ENCODE measurements at places on chromosomes 5 and 9.

DNA sequence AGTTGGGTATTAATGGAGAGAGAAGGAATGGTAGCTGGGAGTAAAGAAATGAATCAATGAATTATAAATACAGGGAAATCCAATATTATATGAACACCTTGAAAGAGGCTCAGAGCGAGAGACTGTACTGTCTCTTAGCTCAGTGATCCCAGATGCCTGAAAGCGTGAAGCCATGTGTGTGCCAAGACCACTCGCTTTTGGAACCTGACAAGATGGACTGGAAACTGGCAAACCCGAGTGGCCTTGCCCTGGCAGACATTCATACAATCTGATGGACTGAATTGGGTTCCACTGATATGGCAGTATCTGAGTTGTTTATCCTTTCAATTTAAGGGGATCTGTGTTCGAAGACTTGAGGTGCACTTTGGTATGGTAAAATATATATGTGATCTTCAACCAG lies 170.3 kb downstream of the ERCC6L2 start:
- DNase-seq, result no peak

- DNase-seq, result no peak
These were observed 130.9 kb downstream of the HTR1A start for GRCh38 chr5:63831381-63831780.

DNA sequence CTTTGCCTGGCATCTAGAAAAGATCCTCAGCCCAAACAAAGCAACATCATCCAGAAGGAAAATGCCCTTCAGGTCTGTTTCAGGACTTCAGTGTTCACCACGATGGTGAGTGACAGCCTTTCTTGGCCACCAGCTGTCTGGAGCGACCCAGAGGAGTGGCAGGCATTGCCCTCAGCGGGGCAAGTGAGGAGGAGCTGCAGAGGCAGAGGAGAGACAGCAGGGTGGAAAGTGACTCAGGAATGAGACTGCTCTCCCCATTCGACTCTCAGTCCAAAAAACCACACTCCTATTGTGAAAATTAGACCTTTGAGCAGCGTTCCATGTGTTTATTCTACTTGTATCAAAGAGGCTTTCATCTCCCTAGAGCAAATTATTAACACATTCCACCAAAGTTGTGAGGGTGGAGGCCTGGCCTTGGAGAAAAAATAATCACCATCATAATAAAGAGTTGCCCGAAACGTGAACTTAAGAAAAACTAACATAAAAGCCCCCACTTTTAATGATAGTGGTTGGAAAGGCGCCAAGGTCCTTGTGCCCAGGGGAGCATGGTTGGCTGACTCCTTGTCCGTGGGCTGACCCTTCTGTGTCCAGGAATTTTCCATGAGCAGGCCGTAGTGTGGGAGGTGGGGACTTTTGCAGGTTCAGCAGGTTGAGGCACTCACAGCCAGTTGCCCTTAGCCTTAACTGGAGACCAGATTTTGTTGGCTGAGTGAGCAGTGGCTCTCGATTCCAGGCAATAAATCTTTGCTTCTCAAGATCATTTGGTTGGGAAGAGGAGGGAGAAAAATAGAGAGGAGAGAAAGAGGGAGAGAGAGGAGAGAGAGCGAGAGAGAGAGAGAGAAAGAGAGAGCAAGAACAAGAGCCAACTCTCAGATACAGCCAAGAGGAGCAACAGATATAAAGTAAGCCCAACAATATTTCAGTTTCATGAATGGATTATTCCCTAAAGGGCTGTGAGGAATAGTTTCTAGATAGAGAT lies 125.9 kb upstream of the ANKRD55 start:
- no peak for DNase-seq

GRCh38 chr9:98121058-98121457 lies 2.0 kb upstream of the TRIM14 start:
- no peak for DNase-seq

DNA sequence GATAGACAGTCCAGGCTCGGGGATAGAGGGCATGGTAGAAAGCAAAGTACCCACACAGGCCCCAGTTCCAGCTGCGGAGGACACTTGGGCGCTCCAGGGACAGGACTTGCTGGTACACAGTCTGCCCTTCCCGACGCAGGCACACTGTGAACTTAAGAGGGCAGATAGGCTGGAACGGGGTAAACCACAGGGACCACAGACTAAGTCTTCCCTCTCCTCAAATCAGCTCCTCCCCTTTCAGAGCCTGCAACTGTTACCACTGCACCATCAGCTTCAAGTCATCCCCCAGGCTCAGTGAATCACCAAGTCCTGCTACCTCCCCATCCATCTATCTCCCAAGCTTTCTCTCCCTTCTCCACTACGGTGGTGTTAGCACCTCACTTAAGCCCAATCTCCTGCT lies 7.3 kb downstream of the GBA2 start:
- DNase-seq, result no peak

DNA sequence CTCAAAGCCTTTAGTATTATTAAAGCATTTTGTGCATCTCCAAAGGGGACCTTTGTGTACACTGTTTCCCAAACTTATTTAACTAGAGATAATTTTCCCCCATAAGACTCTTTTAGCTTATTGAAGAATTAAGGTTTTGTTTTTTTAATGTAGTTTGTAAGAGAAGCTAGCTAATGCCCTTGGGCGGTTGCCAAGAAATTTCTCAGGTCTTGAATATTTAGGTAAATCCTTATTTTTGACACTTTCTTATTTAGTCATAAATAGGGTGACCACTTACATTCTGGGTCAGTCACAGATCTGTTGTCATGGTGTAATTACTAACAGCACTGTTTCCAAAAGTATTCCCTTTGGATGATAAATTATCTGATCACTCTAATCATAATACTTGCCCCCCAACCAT lies 27.2 kb downstream of the TNFAIP8 start:
- DNase-seq, result no peak

- no peak for DNase-seq
These were observed 23.6 kb downstream of the UBAP2 start for GRCh38 chr9:34025062-34025461.

DNA sequence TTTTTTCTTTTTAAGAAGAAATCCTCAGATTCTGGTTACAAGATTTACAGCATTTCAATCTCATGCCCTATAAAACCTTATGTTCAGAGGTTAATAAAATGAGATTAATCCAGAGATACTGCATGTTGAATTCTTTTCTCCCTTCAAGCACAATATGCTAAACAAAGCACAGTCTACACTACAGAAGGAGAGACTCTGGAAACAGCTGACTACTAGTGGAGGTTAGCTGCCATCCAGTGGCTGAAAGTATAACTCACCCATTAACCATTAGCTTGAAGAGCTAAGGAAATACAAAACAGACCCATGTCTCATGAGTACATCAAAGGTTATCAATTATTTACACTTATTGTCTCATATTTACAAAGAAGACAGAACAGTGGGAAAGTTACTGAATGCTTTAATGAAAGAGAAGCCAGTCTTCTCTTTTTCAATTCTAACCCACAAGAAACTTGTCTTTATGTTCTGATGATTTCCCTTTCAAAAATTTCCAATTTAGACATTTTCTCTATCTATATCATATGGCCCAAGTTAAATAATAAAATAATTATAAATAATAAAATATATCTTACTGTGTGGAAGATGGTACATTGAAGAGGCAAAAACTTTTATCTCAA lies 12.7 kb upstream of the DNAH5 start:
- no peak for DNase-seq

- no peak for DNase-seq
These were observed 410.1 kb downstream of the CDH18 start for GRCh38 chr5:19577882-19578281.

DNA sequence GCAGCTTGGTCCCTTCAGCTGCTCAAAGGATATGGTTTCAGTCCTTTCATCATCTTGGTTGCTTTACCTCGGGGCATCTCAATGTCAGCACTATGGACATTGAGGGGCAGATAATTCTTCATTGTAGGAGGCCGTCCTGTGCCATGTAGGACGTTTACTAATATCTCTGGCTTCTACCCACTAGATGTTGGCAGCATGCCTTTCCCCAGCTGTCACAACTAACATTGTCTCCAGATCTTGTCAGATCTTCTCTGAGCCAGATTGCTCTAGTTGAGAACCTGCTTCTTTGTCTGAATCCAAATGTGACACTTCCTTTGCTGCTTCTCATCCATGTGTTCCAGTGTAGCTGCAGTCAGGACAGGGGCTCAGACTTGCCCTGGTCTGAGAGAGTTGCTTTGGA lies 10.3 kb downstream of the PTPA start:
- no peak for DNase-seq

DNA sequence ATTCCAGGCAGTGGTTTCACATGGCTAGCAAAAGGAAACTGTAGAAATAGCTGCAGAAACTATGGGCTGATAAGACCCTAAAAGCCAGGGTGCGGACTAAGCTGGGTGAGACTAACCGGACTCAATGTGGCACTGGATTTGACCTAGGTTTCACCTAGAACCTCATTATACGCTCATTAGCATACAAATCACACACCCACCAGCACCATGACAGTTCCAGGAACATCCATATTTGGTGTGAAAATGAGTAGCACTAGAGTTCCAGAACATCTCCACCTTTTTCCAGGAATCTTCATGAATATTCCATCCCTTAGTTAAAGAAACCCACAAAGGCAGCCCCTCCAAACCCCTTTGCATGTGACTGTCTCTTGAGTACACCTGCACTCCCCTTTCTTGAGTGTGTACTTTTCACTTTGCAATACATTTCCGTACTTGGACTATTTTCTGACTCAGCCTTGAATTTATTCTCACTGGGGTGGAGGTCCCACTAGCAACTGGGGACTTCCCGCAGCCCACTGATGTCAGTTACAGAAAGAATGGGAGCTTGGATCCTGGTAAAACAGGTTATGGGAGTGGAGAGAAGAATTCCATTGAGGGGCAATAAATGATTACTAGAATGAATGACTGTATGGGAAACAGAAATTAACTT lies 58.0 kb upstream of the SPATA31C2 start:
- DNase-seq, result no peak

DNA sequence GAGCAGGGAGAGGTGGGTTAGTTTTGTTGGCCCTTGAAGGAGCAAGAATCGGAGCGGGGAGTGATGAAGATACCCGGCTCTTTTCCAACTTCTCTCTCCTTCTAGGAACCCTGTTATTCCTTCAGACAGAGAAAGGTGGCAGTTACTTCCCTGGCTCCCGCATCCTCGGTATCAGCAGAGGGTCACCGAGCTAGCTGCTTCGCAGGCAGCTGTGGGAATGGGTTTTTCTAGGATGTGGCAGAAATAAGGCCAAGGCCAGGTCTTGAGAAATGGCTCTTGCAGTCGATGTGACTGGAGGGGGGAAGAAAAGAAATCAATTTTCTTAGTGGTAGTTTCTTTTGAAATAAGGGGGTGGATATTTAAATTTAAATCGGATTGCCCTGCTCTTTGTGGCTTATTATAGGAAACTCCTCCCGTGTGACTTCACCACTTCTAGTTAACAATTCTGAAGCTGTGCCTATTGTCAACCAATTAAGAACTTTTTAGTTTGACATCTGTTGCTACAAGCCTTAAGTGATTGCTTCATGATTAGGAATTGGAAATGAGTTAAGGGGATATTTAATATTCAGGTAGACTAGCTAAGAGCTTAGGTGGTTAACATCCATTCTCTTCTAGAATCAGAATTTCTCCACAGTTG lies 1.4 kb downstream of the SAP30L start:
- DNase-seq, result no peak

Measured in GM12878 (cell line).